Neural progenitor cell (in vitro differentiated cells): ENCODE measurements at places on chromosomes 16 and 17. TPM values are rescaled to one million over a fixed set of nuclear protein-coding genes. Genes with fewer than 3 reads are reported as not detected.

TPSD1 gene
- total RNA-seq: not detected in 2 replicates

NXN gene
- total RNA-seq: 35.9 and 69.4 TPM in 2 replicates

ITGAE gene
- 33.7 and 47.5 TPM in 2 replicates for total RNA-seq

ZNF267 gene
- total RNA-seq: 12.9 and 22.0 TPM in 2 replicates

FASN gene
- total RNA-seq: 77.9 and 266 TPM in 2 replicates

FOXN1 gene
- not detected in 2 replicates for total RNA-seq
